ENCODE measurements at places on chromosomes 4 and X.

GRCh38 chr4:30605616-30606190, 114.5 kb upstream of the PCDH7 start:
- DNase-seq: no peak

DNA sequence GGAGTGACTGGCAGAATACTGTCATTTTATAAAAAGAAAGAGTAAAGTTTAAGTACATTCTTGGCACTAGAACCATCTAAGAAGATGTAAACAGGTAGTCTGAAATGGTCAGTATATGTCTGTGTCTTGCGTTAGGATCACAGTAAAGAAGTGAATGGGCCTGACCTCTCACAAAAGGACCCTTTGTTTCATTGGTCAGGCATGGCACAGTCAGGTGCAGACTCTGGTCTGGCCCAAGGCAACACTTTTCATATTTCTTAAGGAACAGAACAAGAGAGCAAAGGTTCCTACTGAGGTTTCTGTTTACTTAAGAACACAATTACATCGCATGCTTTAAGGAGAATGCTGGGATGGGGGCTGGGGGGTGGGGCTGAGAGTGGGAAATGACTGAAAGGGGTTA, 48.1 kb downstream of the RPGR start:
- DNase-seq: no peak

DNA sequence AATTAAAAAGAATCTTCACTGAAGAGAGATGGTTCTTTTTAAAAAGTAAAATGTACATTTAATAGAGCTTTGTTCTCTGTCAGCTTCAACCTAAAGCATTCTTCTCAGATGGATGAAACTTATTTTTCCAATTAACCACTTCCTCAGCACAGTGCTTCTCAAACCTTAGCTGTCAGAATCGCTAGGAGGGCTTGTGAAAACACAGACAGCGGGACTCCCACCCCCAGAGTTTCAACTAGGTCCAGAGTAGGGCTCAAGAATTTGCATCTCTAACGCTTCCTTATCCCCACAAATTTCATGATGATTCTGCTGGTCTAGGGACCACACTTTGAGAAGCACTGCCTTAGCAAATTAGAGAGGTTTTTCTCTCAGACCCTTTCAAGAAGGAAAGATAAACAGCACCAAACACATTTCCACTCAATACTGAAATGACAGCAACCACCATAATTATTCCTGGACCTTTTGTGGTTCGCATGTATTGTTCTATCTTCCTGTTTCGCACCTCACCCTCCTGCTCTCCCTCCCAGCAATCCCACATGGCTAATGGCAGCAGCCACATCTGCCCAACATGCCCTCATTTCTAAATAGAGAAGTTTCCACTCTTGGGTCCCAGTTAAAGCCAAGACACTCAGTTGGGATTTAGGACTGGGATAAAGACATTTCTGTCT, 73.2 kb downstream of the ZNF827 start:
- DNase-seq: no peak

GRCh38 chr4:122980860-122981259, 58.5 kb upstream of the NUDT6 start:
- DNase-seq: no peak

- no peak for DNase-seq
Observed at GRCh38 chrX:113300580-113300979, 459.9 kb upstream of the AMOT start.

DNA sequence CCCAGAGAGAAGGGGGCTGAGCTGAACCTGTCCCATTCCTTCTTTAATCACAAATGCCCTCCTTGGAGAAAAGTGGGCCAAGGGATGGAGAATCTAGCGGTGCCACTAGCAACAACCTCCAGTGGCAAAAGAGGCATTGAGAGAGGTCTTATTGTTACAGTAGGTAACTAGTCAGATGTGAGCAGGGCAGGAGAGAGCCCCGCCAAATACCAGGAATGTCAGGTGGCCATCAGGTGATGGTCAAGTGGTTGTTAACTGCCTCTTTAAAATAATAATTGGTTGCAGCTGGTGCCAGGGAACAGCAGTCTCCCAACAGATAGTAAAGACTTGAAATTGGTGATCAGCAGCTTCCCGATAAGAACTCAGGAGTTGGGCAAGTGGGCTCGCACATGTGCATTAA, 116.1 kb downstream of the EVC2 start:
- no peak for DNase-seq
